ENCODE measurements at places on chromosomes 6 and 20.

DNA sequence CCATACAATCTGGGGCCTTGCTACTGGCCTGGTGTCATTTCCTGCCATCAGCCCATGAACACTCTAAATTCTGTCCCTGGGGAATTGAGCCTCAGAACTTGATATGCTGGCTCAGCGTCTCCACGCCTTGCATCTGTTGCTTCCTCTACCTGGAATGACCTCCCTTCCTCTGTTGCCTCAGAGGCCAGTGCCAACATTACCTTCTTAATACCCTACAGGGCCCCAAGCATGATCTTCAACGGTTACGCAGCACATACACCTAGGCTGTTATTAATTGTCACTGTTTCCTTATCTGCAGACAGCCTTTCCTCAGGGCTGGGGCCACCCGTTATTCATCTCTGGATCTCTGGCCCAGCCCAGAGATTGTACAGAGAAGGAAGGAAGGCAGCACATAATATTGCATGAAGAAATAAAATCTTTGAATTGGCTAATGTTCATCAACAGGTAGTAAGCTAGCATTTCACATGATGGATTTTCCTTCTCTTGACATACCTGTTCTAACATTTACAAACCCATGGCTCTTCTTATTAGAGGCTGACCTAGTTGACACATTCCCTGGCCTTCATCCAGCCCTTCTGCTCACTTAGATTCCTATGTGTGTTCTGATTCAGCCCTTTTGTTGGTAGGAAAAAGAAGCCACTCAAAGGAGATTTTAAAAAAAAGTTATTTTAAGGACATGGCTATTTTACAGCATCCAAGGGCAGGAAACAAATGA is 8.4 kb upstream of the RNF182 start:
- DNase-seq: no peak

- DNase-seq: no peak
Measured at GRCh38 chr6:73728548-73729205, 32.7 kb downstream of the CD109 start.

GRCh38 chr6:163427498-163428254 is 13.2 kb downstream of the QKI start:
- DNase-seq: peak; percentile 76

DNA sequence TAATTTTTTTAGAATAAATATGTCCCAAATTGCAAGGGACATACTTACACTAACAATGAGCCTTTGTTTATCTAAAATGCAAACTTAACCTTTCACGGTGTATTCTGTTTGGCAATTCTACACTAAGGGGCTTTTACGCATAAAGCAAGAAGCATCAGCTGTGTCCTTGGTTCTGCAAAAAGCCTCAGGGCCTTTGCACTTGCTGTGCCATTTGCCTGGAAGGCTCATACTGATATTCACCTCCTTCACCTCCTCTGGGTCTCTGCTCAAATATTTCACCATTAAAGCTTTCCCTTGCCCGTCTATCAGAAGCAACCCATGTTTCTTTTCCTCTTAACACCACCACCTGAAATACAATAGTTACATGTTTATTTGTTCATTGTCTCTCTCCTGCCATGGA is 8.9 kb upstream of the BMP7 start:
- no peak for DNase-seq

GRCh38 chr20:21183722-21184121 is 57.8 kb downstream of the KIZ start:
- no peak for DNase-seq

DNA sequence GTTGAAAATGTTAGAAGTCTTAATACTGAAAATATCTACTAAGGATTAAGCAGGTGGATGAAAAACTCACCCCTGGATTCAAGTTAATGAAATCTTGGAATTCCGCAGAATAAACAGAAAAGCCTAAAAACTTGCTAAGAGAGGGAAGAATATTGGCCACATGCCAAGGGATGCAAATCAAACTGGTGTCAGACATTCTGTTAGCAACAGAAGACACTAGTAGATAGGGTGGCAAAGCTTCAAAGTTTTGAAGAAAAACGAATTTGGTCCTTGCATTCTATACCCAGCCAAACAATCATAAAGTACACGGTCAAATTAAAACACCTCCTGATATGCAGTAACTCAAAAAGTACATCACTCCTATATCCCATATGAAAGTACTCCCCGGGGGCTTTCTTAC is 77.1 kb upstream of the ADTRP start:
- no peak for DNase-seq

DNA sequence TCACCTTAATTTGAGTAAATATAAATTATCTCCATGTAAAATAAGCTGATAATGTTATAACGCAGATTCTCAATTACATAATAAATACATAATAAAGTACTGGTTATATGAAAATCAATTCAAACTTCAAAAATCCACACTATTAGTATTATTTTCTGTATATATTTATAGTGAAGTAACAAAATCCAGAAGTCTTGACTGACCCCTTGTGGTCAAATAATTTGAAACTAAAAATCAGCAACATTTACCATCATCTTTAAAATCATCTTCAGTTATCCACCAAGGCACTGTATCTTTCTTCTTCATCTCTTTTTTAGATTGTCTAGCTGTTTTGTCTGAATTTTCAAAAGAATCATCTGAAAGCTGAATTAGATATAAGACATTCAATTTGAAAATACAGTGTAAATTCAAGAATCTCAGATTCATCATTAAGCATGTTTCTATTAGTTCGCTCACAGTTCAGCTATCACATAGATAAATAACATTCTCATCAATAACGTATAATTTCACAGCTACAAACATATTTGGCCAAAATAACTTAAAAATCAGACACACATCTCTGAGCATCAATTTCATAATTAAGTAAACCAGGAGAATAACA is 6.5 kb downstream of the CEP162 start:
- DNase-seq: peak; percentile 9

DNA sequence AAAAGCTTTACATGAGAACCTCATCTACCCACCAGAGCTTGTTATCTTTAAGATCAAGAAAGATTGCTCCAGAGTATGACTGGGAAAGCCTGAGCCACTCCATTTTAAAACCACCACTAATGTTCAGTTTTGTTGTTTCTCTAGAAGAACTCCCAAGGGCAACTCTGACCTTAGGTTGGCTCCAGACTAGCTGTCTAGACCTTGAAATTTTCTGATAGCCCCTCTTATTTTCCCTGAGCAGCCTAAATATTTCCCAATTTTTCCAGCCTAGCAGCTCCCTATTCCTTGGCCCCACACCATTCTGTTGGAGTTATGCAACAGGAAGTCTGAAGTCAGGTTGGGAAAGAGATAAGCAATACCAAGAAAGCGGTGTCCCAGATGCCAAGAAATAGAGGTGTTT is 84.6 kb upstream of the TCF21 start:
- no peak for DNase-seq

DNA sequence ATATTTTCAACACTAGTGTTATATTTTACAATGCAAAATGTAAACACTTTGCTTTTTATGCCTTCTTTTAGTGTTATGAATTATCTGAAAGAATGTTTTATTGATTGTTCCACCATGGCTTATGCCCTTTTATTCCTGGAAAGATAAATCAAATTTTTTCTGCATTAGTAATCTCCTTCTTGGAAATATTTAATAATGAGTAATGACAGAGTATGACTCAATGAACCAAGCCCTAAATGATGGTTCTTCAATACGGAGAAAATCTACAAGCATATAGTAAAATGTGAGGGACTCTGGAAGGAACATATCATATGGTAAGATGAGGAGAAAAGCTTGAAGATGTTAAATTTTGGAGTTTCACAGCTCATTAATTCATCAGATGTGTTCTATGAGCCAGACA is 929.6 kb downstream of the C6orf118 start:
- DNase-seq: no peak

DNA sequence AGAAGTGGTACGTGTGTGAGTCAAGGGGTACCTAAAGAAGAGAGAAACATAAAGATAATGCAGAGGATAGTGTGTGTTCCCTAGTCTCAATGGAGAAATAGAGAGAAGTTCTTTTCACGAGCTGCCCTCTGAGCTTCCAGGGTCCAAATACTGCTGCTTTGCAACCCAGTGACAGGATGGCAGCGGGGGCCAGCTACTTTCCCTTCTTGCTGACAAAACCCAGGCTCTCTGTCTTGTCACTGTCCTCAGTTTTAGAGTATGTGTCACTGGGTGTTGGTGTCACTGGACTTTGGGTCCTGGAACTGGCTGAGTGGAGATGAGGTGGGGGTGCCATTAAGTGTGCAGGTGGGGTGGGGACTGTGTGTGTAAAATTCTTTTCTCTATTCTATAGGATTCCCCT is 265.6 kb downstream of the CDC5L start:
- DNase-seq: no peak

Measured in skin of body (tissue), 3 donors.